ENCODE measurements at places on chromosomes 16 and 17.

- peak; percentile 55 for DNase-seq
Observed at GRCh38 chr16:14302031-14302398, 230.9 kb downstream of the MRTFB start.

- no peak for DNase-seq
Observed at GRCh38 chr16:27677263-27677662, 127.3 kb downstream of the KATNIP start.

DNA sequence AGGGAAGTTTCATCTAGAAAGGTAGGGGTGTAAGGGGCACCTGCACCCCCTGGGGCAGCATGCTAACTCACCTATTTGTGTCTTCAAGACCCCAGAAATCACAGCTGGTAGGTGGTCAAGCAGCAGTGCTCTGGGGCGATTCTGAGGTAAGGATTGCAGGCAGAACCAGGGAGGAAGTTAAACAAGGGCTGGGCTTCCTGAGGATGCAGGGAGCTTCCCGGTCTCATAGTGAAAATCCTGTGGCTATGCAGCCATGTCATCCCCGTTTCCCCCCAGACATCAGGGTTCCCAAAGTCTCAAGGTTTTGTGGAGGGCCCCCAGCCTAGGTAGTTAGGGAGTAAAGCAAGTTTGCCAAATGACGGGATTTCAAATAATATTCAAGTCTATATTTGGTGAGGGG, 78.5 kb downstream of the C16orf78 start:
- DNase-seq = no peak

DNA sequence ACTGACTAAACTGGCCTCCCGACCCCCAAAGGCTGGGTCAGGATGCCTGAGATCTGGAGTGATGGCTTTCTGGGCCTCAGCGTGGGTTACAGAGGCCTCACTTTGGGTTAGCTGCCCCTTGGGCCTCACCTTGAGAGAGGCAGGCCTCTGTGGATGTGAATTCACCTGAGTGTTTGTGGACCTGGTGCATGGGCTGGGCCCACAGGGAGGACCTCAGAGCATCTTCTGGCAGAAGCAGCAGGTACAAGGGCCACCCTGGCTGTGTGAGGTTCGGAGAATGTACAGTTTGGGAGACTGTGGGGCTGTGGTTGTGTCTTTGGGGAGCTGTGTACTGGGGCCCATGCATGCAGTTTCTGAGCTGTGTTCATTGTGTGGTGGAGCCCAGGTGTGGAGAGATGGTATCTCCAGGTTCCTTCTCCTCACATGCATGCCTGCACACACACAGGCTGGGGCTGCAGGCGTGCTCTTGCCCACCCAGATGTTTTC, 18.3 kb downstream of the RARA start:
- peak; percentile 11 for DNase-seq

- no peak for DNase-seq
Observed at GRCh38 chr16:77938913-77939312, 83.4 kb upstream of the CLEC3A start.

GRCh38 chr16:52404546-52404945, 142.4 kb downstream of the TOX3 start:
- no peak for DNase-seq

Data from left colon (tissue), 2 donors.